Esophagus squamous epithelium (tissue), 5 donors: ENCODE measurements at places on chromosomes 13 and 19.

- no peak for DNase-seq
These were observed 42.1 kb downstream of the ZNF146 start for GRCh38 chr19:36256853-36257519.

DNA sequence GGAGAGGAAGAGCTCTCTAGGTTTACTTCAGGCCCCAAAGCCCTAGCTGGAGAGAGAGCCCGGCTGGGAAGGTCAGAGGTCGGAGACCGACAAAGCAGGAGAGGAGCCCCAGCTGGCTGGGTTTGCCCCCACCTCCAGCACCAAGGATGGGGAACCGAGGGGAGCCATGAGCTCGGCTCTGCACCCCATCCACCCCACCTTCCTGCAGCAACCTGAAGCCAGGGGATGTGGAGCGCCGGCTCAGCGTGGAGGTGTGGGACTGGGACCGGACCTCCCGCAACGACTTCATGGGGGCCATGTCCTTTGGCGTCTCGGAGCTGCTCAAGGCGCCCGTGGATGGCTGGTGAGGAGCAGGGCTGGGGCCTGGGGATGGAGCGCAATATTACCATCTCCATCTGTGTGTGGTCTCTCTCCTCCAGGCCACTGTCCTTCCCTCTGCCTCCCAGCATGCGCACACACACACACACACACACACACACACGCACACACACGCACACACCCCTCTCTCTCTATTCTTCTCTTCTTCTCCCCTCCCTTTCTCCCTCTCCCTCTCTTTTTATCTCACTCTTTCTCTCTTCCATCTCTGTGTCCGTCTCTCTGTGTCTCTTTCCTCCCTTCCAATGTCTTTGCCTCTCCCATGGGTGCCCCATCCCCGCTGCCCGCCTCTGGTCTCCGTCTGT is 10.4 kb downstream of the PRKCG start:
- DNase-seq, result no peak

DNA sequence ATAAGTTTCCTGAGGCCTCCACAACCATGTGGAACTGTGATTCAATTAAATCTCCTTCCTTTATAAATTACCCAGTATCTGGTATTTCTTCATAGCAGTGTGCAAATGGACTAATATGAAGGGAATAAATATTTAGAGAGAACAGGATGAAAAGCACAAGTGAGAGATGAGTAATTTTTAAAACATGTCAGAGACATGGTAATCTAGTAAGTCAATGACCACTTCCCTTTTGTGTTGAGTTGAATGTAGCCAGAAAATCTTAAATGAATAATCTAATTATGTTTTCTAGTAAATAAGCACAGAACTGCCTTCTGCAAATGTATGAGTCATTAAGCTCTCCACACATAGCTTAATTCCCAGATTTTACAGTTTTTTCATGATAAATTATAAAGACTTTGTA is 524.1 kb upstream of the SLITRK5 start:
- DNase-seq, result no peak

DNA sequence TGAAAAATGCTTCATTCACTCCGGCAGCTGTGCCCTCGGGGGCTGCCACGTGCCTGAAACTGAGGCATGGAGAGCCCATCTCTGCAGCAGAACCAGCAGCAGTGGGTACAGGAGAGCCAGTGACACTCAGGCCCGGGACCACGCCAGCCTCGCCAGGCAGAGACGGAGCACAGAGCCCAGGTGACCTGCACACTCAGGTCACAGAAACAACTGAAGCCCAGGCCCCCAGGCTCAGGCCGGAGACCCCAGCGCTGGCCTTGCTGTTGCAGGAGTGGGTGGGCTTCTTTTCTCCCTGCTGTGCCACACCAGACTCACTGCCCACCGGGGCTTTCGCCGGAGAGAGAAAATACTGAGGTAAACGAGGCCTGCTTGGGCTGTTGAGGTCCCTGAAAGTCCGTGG is 117.3 kb downstream of the SOX1 start:
- no peak for DNase-seq

DNA sequence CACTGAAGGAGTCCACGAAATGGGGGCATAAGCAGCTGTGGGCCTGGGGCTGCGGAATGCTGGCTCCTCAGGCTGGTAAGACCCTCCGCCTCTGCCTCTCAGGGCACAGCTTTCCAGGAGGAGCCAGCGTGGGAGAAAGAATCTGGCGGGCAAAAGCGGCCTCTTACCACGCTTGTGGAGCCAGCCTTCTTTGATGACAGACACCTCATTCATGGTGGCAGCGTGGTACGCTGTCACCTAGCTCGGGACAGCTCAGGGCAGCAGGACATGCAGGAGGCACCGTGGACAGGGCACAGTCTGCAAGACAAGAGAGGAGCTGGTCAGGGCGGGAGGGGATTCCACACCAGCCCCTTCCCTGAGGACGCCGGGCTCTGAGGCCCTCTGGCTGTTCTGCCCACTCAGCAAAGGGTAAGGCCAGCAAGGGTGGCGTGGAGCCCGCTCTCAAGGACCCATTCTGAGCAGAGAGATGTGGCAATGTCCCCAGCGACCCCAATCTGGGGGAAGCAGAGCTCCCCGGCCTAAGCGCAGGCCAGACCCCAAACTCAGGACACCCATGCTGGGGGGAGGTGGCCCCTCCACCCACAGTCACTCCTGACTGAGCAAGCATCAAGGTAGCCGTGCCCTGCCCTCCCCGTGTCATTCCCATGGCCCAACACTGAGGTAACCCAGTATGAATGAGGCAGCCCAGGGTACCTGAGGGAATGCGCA is 19.9 kb downstream of the AKT2 start:
- DNase-seq, result no peak

DNA sequence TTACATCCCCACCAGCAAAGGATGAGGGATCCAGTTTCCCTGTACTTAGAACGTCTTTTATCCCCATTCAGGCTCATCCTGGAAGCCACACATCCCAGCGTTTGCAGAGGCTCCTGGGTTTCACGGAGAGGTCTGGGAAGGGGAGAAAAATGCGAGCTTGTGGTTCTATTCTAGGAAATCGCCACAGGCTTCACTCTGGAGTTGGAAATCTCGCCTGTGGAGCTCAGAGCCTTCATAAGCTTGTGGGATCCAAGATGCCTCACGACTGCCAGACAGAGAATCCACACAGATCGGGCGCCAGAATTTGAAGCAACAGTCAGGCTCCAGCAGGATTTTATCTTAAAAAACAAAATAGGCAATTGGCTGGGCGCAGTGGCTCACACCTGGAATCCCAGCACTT is 157.9 kb downstream of the PTPRS start:
- no peak for DNase-seq

GRCh38 chr19:58355908-58356765 is 2.8 kb upstream of the A1BG start:
- no peak for DNase-seq
